Activated T-helper 17 cell treated with anti-CD3 and anti-CD28 coated beads, Interleukin-2, amount 50 U/mL, for 72 hours (primary cell): ENCODE measurements at places on chromosomes 2 and 18.

- ATAC-seq: no peak
Measured at GRCh38 chr18:8658858-8659485, 46.4 kb upstream of the MTCL1 start.

- no peak for ATAC-seq
Measured at GRCh38 chr18:43777636-43778304, 500.5 kb upstream of the SYT4 start.

GRCh38 chr2:38486213-38487026 is 109.3 kb upstream of the ATL2 start:
- ATAC-seq: no peak

DNA sequence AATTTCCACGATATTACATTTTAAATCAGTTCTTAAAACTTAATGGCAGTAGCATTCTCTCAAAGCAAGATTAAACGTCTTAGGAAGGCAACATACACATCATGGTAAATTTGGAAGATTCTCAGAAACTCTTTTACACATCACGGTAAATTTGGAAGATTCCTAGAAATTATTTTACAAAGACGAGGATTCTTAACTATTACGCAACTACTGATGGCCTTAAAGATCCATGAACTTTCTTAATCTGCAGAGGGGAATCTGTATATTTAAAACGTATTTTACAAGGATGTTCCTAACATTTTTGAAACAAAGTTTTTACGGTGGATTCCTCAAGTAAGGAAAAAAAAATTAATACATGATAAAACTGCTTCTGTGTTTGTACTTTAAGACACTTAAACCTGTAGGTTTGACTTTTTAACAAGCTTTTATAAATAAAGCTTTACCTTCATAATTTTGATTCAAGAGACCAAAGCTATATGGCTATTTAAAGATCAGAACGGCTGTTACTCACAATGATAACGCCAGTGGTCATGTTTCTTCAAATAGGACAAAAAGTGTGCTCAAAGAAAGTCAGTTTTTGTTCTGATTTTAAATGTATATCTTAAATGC is 1.7 kb downstream of the ATF2 start:
- no peak for ATAC-seq

DNA sequence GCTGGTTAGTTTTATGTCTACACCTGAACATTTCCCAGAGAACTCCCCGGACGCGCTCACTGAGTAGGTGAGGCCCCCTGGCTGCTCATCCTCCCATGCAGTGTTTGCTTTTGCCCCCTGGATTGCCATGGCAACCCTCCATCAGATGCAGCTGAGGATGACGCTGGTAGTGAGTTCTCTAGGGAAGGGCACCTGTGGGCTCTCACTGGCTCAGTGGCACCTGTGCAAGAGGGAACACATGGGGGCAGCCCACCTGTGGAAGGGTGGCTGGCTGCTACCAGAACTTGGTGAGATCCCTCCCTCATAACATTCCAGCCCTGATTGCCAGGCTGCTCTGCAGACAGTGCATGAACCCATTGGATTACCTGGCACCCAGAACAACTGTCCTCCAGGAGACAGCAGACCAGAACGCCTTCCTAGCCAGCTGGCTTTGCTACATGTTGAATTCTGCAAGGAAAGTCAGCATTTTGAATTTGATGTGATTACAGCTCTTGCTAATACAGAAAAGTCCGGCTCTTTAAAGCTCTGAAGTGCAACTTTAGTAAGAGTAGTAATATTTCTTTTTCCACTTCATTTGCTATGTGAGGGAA is 21.7 kb downstream of the COA5 start:
- no peak for ATAC-seq

GRCh38 chr2:24917086-24917485 is 3.0 kb downstream of the ADCY3 start:
- peak; percentile 57 for ATAC-seq

DNA sequence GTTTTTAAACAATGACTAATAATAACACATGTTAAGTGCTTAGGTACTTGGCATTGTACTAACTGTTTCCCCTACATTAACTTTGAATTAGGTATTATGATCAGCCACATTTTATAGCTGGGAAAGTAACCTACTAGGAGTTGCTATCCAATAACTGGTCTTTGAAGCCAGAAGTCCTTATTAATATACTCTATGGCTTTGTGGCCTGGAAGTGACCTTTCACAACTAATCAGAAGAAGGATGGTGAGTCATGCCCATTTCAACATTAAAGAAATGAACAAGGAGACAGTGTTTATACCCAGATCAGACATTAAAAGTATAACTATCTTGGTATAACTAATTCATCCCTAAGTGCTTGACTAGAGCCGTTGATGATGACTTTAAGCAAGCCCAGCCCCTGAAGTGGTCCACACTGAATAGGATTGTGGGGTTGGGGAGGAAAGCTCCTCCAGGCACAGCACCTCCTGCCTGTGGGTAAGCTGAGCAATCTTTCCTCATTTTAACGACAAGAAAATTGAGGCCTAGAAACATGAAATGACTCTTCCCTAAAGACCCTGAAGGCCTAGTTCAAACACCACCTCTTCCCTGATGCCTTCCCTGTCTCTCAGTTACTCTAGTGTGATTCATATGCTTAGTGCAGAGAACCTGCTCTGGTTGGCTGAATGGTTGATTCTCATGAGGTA is 71.6 kb upstream of the RFX8 start:
- ATAC-seq: peak; percentile 42
